Suppressor macrophage treated with lipopolysaccharide for 1 hour (primary cell): ENCODE measurements at places on chromosomes 13 and 19.

- DNase-seq: no peak
Measured at GRCh38 chr13:51737609-51738008, 66.4 kb downstream of the DHRS12 start.

DNA sequence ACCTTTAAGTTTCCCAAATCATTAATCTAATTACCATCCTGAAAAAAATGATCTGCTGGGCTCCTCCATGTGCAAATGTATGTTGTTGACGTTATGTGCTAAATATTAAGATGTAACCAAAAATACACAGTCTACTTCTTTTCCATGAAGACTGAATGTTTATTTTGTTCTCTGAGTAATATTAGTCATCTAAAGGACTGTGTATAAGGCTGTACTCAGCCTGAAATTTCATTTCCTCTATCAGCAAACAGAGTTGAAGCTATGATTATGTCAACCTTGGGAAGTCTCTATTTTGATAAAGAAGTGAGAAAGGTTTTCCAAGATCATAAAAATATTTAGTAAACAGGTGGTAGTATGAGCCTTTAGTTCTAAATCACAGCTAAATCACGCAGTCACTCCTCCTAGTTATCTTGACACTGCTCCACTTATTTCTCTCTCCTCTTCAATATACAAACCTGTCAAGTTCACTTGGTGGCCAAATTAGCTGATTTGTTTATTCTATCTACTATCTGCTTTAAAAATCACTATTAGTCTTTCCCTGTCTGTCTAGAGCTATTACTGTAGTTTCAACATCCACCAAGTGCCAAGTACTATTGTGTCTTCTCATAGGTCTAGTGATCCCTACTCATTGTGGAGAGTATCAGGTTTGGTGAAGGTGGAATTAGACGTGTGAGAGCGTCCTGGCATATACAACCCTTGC is 211.7 kb upstream of the STARD13 start:
- DNase-seq: peak; percentile 11

GRCh38 chr19:46715620-46715974 is 1.3 kb downstream of the PRKD2 start:
- DNase-seq: no peak

GRCh38 chr13:29578300-29579085 is 17.0 kb downstream of the SLC7A1 start:
- no peak for DNase-seq

GRCh38 chr19:49152119-49152550 is 3.1 kb downstream of the HRC start:
- DNase-seq: no peak
